Cardiac fibroblast (primary cell): ENCODE measurements at places on chromosomes 2 and 18.
A peak's percentile ranks its signal among the peaks of the same experiment; 100 is the strongest.

DNA sequence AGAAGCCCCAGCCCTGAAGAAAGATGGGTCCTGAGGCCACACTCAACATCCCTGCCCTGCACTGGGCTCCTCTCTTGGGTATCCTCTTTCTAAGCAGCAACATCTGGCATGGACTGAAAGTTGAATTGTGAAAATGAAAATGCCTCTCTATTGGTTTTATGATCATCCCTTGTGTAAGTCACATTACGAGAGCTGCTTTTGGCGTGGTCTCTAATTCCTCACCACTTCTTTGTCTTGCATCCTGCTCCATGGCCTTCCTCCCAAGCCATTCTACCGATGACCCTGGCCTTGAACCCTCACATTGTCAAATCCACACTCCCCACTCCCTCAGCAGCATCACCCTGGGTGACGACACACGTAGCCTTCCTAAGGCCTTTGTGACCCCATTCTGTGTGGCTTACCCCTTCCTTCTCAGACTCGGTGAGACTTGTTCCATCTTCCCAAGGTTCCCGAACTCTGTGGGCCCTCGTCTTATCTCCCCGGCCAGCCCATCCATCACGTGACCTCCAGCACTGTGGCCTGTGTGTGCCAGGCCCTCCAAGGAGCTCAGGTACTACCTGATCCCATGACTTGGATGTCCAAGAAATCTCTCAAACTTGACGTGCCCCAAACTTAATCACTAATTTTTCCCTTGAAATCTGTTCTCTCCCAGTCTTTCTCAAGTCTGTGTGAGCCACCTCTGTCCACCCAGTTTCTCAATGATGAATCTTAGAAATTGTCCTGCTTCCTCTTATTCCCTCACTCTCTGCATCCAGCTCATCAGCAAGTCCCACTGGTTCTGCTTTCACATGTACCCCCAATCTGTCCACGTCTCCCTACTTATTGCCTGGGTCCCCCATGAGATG is 194.7 kb upstream of the HS6ST1 start:
- DNase-seq, result no peak

- DNase-seq, result no peak
Observed at GRCh38 chr2:206962966-206963365, 23.6 kb downstream of the CPO start.

GRCh38 chr2:180705122-180705521 is 275.3 kb upstream of the UBE2E3 start:
- peak; percentile 33 for DNase-seq

DNA sequence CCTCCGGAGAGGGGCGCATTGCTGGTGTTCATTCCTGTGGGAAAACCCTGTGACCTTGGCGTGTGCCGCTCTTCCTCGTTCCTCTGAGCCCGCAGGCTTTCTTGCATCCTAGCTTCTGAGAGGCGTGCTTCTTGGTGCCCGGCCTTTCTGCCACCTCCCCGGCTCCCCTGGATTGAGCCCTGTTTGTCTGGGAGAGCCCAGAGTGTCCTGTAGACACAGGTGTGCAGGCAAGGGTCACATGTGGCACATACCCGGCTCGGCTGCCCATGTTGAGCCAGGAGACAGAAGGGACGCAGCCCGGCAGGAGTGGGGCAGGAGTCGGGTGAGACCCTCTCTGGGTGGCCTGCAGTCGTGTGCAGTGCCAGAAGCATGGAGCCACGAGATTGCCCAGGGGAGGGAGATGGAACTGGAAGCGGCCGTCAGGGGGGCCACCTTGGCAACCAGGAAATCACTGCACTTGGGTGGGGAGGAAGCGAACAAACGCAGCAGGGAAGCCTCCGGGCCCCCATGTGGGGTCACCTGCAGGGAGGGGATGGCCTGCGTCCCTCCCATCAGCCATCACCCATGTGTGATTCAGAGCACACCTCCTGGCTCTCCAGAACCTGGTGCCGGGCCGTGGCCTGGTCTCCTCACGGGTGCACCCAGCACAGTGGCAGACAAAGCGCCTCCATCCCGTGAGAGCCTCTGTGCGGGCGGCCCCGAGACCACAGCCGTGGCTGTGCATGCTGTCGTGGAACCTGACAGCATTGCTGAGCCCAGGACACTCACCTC is 92.9 kb downstream of the SH3BP4 start:
- no peak for DNase-seq

GRCh38 chr2:99259465-99259864 is 4.0 kb upstream of the LYG2 start:
- no peak for DNase-seq

DNA sequence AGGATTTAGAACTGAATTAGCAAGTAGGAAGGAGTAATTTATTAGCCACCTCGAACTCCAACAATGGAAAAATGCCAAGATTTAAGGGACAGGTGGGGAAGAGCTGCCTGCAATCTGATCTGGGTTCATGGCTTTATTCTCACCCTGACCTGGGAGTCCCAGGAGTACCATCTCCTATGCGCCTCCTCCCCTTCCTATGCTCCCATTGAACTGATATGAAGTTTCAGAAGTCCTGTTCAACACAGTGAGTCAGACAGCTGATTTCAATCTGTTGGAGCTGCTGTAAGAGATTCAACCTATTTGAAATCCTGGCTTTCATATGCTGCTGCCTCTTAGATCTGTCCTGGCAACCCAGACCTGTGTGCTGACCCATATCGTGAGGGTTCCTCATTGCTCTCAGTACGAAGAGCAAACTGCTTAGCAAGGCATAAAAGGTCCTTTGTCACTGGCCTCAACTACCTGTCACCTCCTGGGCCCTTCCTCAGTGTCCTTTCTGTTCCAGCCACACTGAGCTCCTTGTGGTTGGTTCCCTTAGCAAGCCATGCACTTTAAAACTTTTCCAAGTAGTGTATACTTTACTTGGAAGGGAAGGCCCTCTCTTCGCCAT is 15.9 kb upstream of the CD28 start:
- DNase-seq, result peak; percentile 42

DNA sequence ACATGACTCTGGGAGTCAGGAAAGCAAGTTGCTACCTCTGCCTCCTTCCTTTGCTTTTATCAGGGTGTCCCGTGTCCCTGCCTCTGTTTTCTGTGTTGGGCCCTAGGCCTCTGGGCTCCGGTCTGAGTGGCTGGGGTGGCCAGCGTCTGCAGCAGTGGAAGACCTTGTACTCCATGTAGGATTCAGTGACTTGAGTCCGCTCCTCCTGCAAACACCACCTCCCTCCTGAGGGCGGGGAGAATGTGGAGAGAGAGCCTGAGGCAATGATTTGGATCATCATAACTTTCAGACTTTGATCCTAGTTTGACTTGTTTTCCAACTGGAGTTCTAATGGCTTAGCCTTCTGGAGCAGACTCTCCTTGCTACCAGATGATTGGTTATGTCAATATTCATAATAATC is 30.8 kb downstream of the ATP6V1C2 start:
- DNase-seq, result no peak

- DNase-seq, result no peak
Observed at GRCh38 chr2:132429941-132430573, 13.5 kb downstream of the GPR39 start.

DNA sequence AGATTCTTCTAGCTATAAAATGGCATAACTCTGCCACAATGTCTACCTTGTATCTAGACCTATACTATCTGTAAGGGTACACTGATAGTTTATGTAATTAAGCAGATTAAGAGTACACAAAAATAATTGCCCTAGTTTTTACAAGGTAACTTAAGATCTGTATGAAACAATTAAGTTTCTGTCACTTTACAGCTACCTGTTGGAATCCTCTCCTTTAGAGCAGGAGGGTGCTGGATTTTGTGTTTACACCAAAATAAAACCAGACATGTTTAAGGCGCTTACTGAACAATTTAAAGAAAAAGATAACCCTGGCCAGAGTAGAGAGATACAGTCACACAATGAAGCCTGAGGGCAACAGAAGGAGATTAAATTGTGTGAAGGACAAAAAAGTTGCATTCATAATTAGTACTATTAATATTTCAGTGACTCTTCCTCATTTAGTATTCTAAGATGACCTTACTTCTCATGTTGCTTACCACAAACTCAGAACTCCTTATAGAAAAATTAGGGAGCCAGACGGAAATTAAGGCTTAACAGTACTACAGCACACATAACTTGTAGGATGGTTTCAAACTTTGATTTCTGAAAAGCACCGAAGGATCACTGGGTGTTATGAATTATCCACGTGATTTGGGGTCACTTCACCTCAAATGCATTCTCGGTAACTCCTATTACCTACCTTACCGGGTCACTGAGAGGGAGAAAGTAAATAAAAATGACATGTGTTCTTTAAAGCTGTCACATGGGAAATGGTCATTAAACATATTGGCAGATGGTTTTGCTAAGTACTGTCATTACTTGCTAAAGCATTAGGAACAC is 1.0 kb downstream of the DARS1 start:
- DNase-seq, result no peak

DNA sequence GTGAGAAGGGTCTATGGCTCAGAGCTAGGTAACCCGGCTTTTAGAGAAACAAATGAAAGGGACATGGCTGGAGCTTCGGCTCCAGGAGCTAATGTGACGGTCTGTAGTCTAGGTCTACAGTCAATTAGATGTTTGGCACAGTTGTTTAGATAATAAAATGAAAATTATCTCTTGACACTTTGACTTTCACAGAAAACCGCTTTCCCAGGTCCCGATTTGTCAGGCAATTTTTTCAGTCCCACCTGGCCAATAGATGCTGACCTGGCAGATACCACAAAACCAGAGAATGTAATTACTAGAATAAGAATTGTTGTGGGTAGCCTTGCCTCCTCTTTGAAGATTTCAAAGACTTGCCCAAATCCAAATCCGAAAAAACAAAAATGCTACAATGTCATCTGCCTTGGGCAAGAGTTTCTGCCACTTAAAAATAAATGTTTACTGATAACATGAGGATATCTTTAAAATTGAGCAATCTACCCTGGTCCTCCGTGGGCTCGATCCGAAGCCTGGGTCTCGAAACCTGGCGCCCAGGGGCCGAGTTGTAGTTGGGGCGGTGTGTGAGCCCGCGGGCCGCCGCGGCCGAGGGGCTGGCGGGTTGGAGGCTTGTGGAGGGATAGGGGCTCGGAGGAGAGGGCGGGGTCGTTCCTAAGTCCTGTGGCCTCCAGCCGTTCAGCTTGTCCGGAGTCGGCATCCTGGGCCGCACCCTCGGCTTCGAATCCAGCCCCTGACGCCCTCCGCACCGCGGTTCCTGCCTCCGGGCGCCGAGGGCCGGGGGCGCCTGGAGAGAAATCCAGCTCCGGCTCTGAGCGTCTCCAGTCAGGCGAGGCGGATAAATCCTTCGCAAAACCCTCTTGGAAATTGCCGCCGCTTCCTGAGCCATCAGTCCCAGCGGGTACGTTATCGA is 2.3 kb downstream of the EMX1 start:
- DNase-seq, result no peak

DNA sequence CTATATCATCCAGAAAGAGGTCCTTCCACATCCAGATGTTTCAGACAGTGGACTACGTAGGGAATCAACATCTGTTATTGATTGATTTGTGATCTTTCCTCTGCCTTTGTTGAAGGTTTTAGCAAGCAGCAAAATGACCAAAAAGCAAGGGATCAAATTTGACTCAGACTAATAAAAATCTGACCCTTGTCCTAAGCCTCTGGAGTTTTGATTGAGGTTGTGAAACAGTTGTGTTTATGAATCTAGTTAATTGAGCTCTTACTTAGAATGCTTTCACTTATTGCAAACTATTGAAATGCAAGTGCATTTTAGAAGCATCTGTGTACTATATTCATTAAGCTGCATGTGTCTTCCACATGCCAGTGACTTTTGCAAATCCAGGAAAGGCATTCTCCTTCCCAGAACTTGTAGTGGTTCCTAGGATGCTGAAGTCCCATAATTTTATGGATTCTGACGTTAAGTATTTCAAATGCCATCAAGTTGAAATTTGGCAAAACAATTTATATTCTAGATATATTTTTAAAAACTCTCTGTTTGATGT is 116.0 kb downstream of the MTX2 start:
- DNase-seq, result no peak

DNA sequence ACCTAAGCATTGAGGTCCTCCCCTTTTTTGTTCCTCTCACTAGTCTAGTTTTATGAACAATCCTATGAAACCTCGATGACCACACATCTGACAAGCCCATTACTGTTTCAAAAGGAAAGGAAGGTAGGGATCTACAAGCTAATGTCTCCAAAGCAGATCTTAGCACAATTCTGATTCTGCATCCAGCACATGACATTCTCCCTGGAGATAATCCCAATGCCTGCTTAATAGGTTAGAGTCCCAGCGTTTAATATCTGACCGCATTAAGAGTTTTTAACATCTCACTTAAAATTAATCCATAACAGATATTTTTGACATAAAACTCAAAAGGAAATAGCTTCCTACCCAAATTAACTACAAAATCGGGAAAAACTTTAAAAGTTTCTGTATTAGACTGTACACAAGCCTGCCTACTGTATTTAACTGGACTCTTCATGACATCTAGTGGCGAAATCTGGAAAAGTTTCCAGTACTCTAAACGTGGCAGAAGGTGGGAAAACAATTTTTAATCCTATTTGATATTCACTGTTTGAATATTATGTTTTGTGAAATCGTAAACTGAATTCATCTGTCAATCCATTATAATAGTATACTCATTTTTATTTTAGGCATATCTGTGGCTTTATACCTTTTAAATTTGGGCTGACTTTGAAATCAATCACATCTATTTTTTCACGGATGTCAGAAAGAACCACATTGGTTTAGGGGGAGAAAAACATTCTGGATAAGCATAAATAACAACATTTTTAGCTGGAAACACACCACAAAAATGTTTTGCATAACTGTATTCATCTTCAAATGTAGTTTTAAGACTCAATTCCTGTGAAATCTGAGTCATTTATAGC is 62.4 kb downstream of the TXNL1 start:
- DNase-seq, result peak; percentile 82

DNA sequence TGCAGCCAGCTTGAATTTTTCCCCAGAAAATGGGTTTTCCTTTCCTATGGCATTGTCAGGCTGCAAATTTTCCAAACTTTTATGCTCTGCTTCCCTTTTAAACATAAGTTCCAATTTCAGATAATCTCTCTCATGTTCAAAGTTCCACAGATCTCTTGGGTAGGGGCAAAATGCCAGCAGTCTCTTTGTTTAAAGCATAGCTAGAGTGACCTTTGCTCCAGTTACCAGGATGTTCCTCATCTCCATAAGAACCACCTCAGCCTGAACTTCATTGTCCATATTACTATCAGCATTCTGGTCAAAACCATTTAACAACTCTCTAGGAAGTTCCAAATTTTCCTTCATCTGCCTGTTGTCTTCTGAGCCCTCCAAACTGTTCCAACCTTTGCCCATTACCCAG is 68.3 kb downstream of the SGPP2 start:
- no peak for DNase-seq

GRCh38 chr2:44620189-44620990 is 258.6 kb downstream of the CAMKMT start:
- DNase-seq, result no peak

- peak; percentile 71 for DNase-seq
Observed at GRCh38 chr2:121529439-121530211, 1.1 kb upstream of the RNU4ATAC start.

- DNase-seq, result no peak
Observed at GRCh38 chr18:65439188-65439587, 311.6 kb upstream of the CDH7 start.

DNA sequence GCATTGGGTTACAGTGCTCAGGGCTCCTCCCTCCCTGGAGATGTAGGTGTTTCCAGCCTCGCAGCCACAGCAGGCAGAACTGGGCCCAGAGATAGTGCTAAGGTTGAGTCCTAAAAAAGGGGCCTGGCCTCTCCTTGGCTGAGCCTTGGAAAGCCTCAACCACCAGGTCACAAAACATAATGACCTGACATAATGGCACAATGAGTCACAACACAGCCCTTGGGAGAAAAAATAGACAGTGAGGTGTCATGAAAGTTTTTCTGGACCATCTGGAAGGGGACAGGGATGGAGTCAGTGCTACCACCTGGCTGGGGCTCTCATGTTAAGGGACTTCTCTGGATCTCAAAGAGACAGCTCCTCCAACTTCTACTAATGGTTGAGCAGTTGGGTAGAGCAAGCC is 92.4 kb upstream of the LCLAT1 start:
- DNase-seq, result no peak

GRCh38 chr18:46152808-46153617 is 48.8 kb downstream of the HAUS1 start:
- no peak for DNase-seq
